Stimulated activated CD4-positive, alpha-beta T cell treated with anti-CD3 and anti-CD28 coated beads, Interleukin-4, amount 100 ng/mL, for 4 hours (primary cell): ENCODE measurements at places on chromosomes 2 and 18.

DNA sequence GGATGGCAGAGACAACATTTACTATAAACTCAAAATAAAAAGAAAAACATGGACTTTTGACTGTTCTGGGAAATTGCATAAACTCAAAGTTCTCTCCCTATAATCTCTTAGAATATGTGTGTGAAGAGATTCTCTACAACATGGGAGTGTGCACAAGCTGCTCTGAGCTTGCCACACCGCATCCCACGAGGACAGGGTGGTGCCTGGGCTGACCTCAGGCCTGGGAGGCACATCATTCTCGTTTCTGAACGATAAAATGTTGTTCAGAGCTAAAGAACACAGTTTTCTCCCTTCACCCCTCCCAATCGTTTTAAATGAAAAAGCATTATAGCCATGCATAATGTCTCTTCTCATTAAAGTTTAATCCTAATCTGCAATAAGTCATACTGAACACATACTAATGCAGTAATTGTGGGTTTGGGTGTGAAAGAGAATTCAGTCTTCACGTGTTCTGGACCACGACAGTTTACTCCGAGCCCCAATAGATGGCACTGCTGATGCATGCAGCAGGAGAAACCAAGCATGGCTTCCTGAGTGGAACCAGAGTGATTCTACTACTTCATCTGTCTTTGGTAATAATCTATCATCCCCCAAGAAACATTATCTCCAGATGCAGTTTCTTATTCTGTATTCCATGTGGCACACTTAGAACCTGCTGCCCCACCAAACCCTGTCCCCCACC, 46.9 kb upstream of the LAMA1 start:
- DNase-seq: no peak

GRCh38 chr2:6755456-6755855, 110.3 kb downstream of the CMPK2 start:
- no peak for DNase-seq

- DNase-seq: no peak
Observed at GRCh38 chr2:210844016-210844415, 287.6 kb downstream of the CPS1 start.

DNA sequence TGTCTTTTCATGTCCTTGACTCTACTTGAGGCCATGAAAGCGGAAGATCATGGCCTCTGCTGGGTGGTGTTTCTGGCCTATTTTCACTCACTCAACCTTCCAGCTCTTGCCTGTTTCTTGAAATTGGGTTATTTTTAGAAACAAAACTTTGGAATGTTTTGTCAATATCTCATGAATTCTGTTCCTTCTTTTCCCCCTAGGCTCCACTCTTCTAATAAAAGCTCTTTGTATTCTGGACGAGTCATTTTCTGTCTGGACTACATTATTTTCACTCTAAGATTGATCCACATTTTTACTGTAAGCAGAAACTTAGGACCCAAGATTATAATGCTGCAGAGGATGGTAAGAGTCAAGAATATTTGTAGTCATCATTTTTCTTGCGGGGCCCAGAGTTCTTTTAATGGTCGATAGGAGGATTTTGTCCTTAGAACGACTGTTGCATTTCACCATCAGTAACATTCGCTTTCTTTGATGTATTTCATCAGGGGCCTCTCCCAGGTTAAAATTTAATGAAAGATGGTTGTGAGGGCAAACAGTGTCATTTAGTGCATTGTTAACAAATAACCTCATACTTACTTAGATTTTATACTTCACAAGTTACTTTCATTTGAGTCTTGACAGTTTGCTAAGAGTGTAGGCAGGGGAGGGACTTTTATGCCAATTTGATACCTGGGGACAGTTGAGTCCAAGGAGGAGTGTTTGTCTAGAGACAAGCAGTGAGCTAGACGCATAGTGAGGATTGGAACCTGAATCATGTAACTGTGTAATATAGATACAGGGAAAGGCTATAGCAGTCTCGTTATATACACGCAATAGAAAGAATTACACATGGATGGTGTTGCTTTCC, 64.6 kb downstream of the TRPM8 start:
- no peak for DNase-seq
